AML-193 (cell line): ENCODE measurements at places on chromosomes 12 and 14.

- no peak for DNase-seq
Observed at GRCh38 chr12:89451841-89452251, 72.8 kb downstream of the GALNT4 start.

- no peak for DNase-seq
Observed at GRCh38 chr12:119328111-119328510, 6.4 kb upstream of the CCDC60 start.

- DNase-seq: no peak
Observed at GRCh38 chr12:80625051-80625450, 82.4 kb upstream of the MYF6 start.

GRCh38 chr12:74608231-74608775 is 70.7 kb downstream of the ATXN7L3B start:
- no peak for DNase-seq

GRCh38 chr12:121812921-121813896 is 9.4 kb downstream of the SETD1B start:
- peak; percentile 25 for DNase-seq

DNA sequence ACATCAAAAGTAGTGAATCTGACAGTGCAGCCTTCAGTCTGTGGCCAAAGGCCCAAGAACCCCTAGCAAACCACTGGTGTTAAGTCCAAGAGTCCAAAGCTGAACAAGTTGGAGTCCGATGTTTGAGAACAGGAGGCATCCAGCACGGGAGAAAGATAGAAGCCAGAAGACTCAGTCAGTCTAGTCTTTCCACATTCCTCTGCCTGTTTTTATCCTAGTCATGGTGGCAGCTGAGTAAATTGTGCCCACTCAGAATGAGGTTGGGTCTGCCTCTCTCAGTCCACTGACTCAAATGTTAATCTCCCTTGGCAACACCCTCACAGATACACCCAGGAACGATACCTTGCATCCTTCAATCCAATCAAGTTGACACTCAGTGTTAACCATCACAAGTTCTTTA is 1255.4 kb downstream of the LRFN5 start:
- no peak for DNase-seq
